ENCODE measurements at places on chromosomes 13 and 19.

- no peak overlapping the region for H3K27ac ChIP-seq
- no peaks in the 10 kb centered on the region for H3K36me3 ChIP-seq
- DNase-seq, result no peak
- H3K4me1 ChIP-seq, result no peaks in the 10 kb centered on the region
- H3K4me3 ChIP-seq, result no peak overlapping the region
These were observed 509.0 kb upstream of the MIR17HG start for GRCh38 chr13:90838317-90838960.

DNA sequence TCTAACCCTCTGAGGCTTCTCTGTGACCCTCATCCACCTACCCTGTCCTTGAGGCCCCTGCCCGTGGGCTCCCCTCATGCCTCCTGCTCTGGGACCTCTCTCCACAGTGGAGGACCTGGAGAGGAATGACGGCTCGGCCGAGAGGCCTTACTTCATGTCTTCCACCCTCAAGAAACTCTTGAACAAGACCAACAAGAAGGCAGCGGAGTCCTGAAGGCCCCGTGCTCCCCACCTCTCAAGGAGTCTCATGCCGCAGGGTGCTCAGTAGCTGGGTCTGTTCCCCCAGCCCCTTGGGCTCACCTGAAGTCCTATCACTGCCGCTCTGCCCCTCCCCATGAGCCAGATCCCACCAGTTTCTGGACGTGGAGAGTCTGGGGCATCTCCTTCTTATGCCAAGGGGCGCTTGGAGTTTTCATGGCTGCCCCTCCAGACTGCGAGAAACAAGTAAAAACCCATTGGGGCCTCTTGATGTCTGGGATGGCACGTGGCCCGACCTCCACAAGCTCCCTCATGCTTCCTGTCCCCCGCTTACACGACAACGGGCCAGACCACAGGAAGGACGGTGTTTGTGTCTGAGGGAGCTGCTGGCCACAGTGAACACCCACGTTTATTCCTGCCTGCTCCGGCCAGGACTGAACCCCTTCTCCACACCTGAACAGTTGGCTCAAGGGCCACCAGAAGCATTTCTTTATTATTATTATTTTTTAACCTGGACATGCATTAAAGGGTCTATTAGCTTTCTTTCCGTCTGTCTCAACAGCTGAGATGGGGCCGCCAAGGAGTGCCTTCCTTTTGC lies 10.8 kb upstream of the ILF3 start:
- DNase-seq, result no peak
- no peaks in the 10 kb centered on the region for H3K4me1 ChIP-seq
- no peak overlapping the region for H3K27ac ChIP-seq
- H3K4me3 ChIP-seq, result no peak overlapping the region
- peaks cover 47% of the 10 kb centered on the region for H3K36me3 ChIP-seq

DNA sequence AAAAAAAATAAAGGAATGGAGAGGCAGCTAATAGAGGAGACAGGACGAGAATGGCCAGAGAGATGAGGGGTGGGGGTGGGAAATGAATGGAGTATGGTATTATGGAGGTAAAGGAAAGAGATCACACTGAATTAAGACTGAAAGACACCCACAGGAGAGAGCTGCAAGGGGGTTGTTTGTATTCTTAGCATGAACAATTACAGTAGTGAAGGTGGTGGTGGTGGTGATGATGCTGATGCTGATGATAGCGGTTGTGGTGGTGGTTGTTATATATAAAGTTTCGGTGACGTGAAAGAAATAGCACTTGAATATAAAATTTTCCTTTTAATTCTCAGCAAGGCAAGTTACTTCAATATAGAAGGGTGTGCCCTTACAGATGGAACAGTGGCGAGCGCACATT lies 2.8 kb upstream of the ADGRE3 start:
- no peak overlapping the region for H3K4me3 ChIP-seq
- DNase-seq, result no peak
- no peaks in the 10 kb centered on the region for H3K4me1 ChIP-seq
- no peak overlapping the region for H3K27ac ChIP-seq

GRCh38 chr13:24232037-24232436 lies 71.5 kb downstream of the SPATA13 start:
- DNase-seq, result no peak
- H3K36me3 ChIP-seq, result no peaks in the 10 kb centered on the region
- H3K27ac ChIP-seq, result no peak overlapping the region
- peaks cover 9% of the 10 kb centered on the region for H3K4me1 ChIP-seq
- no peak overlapping the region for H3K4me3 ChIP-seq

- peaks cover 4% of the 10 kb centered on the region for H3K27me3 ChIP-seq
- H3K4me1 ChIP-seq, result no peaks in the 10 kb centered on the region
- no peaks in the 10 kb centered on the region for H3K36me3 ChIP-seq
- H3K27ac ChIP-seq, result no peak overlapping the region
- H3K4me3 ChIP-seq, result no peak overlapping the region
These were observed 102.3 kb upstream of the ABCC4 start for GRCh38 chr13:95403349-95404140.

- DNase-seq, result peak; percentile 29
- peaks cover 2% of the 10 kb centered on the region for H3K36me3 ChIP-seq
- peak overlapping the region; percentile 77 for H3K27ac ChIP-seq
- no peaks in the 10 kb centered on the region for H3K27me3 ChIP-seq
- H3K4me1 ChIP-seq, result peaks cover 2% of the 10 kb centered on the region
These were observed 717 bp downstream of the SPRYD7 start for GRCh38 chr13:49935171-49936074.

DNA sequence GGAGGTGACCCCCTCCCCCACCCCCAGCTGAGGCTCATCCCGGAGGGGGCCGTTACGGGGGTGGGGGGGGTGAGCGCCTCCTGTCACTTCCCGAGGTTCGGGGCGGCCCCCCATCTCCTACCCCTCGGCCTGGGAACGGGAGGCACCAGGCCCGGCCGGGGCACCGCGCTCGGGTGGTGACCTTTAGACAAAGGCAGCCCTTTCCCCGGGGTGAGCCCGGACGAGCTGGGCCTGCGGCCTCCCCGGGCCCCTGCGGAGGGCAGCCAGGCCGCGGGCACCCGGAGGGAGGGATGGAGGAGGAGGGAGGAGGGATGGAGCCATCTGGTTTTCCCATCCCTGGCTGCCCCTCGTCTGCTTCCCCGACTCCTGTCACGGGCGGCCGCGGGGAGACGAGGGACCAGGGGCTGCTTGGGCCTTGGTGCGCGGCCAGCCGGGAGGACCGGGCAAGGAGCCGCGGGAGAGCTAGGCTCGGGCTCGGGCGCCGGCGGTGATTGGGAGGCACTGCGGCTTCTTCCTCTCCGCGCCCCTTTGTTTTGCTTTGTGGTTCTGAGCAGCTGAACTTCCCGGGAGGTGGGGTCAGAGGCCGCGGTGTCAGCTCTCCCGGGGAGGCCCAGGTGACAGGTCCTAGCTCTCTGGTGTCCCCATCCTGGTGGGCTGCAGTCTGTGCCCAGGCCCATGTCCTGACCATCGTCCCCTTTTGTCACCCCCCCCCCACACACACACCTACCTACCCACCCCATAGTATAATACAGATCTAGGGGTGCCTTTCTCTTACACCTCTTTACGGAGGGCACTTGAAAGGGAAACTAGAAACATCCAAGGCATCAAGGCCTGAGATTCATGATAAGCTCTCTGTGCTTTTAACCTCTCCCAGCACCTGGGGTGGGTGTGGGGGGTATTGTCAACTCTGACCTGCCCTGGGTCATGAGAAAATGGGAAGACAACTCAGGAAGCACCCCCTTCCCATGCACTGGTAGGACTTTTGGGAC lies 1.3 kb downstream of the BICRA start:
- H3K4me1 ChIP-seq, result peaks cover 9% of the 10 kb centered on the region
- H3K27me3 ChIP-seq, result no peaks in the 10 kb centered on the region
- H3K27ac ChIP-seq, result peak overlapping the region; percentile 93
- DNase-seq, result peak; percentile 69
- peaks cover 26% of the 10 kb centered on the region for H3K36me3 ChIP-seq
- H3K4me3 ChIP-seq, result peak overlapping the region; percentile 89

DNA sequence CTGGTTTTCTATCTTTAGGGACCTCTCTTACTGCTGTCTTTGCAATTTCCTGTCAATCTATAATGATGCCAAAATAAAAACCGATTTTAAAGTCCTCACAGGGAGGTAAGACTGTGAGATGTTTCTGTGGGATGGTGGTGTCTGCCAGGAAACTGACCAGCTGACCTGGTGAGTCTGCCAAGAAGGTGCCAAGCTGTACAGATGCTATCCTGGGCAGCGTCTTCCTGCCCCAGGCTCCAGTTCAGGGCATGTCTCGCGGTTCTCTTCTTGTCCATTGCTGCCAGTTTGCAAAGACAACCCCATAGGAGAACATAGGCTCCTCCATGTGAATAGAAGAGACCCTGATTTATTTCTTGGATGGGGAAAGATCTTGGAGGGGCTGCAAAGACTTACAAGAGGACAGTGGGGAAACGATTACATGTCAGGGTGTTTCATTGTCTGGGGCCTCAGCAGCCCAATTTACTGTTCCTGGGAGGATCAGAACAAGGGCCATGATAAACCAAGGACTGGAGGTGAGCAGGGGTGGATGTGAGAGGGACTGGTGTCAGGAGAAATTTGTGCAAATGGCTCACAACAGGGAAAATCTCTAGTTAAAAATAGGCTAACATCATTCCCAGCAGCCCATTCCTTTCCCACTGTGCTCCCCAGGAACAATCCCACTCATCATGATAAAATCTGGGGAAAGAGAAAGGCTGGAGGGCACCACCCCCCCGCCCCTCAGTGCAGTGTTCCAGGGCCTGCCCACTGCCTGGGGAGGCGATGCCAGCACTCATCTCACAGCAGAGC lies 42.7 kb upstream of the VSTM2B start:
- H3K4me1 ChIP-seq, result no peaks in the 10 kb centered on the region
- no peak for DNase-seq
- H3K4me3 ChIP-seq, result no peak overlapping the region
- no peaks in the 10 kb centered on the region for H3K27me3 ChIP-seq

DNA sequence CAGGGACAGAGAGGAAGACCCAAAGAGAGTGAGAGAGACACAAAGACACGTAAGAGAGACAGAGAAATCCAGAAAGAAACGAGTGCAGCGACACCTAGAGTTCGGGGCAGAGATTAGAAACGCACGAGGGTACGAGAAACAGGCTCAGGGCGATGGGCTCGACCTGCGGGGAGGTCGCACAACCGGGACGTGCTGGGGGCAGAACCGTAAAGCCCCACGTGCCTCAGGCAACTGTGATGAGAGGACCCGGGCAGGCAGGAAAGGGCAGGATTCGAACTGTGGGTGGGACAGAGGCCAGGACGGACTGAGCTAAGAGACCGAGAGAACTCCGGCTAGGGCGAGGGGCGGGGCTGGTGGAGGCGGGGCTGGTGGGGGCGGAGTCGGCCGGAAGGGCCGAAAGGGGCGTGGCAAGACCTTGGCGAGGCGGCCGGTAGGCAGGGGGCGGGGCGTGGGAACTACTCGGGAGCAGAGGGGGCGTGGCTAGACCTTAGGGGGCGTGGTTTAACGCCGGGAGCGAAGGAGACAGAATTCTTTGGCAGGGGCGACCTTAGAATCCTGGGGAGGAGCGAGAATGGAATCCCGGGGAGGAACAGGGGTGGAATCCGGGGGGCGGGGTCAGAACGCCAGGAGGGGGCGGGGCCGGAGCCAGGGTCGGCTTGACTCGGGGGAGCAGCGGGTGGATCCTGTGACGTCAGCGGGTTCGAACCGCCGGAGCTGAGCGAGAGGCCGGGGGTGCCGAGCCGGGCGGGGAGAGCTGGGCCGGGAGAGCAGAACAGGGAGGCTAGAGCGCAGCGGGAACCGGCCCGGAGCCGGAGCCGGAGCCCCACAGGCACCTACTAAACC lies at the start of gene NECTIN2:
Gene NECTIN2 (plus strand): TSS at position 686 of the 843 bp plus-strand sequence. CDS start 229 bp downstream, outside the sequence.
- peak within 1 kb of the TSS; percentile 97 for H3K4me3 ChIP-seq
- DNase-seq, result peak; percentile 99
- peak within 1 kb of the TSS; percentile 97 for H3K27ac ChIP-seq
- no peaks in the 10 kb centered on the region for H3K4me1 ChIP-seq
- H3K27me3 ChIP-seq, result no peaks in the 10 kb centered on the region

- no peaks in the 10 kb centered on the region for H3K4me1 ChIP-seq
- H3K27ac ChIP-seq, result no peak overlapping the region
- DNase-seq, result no peak
- no peaks in the 10 kb centered on the region for H3K27me3 ChIP-seq
- H3K36me3 ChIP-seq, result no peaks in the 10 kb centered on the region
These were observed 2.9 kb upstream of the DCLK1 start for GRCh38 chr13:36133950-36134626.

- H3K4me3 ChIP-seq, result no peak overlapping the region
- no peaks in the 10 kb centered on the region for H3K36me3 ChIP-seq
- no peak for DNase-seq
- H3K4me1 ChIP-seq, result no peaks in the 10 kb centered on the region
- H3K27ac ChIP-seq, result no peak overlapping the region
These were observed 150.6 kb upstream of the RNF113B start for GRCh38 chr13:98327371-98328270.

DNA sequence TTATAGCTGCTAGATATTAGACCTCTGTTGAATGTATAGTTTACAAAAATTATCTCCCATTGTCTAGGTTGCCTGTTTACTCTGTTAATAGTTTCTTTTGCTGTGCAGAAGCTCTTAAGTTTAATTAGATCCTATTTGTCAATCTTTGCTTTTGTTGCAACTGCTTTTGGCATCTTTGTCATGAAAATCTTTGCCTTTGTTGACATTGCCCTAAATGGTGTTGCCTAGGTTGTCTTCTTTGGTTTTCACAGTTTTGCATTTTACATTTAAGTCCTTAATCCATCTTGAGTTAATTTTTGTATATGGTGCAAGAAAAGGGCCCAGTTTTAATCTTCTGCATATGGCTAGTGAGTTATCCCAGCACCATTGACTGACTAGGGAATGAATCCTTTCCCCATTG lies 331.1 kb downstream of the ITGBL1 start:
- no peak overlapping the region for H3K4me3 ChIP-seq
- no peaks in the 10 kb centered on the region for H3K36me3 ChIP-seq
- no peak for DNase-seq
- no peak overlapping the region for H3K27ac ChIP-seq

DNA sequence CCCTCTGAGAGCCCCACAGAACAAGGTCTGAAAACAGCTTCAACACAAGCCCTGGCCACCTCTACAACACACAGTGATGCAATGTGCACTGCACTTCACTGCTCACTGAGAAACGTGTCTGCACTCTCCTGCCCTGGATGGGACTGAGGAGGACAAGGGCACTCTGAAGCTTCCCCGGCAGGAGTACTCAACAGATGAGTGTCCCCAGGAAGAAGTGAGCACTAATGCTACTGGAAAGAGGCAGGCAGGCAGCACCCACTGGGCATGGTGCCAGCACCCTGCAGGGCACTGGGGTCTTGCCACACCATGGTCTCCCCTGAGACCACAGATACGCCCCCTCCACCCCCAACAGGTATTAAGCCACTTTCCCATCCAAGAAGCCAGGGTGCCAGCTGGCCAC lies 17.7 kb upstream of the SLC35E1 start:
- no peak for DNase-seq
- no peak overlapping the region for H3K27ac ChIP-seq
- H3K27me3 ChIP-seq, result no peaks in the 10 kb centered on the region
- H3K4me1 ChIP-seq, result peaks cover 3% of the 10 kb centered on the region

All from small intestine (tissue), 16 donors.